ENCODE measurements at places on chromosomes 2 and 18.

DNA sequence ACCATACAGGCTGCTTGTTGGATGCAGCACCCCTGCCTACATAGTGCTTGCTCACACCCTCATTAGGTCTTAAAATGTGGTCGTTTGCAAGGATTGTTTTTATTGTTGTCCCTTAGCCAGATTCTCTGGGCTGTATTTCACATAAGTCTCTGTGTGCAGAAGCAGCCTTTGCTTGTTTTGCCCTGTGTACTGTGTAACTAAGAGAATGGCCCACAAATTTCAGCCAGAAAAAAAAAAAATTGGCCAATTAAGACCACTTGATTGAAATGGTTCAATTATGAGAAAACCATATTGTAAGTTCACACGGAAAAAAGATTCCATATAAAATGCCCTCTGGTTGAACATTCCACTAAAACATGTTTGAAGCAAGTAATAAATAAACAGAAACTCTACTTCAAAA is 377.1 kb upstream of the SOX11 start:
- no peak for DNase-seq

DNA sequence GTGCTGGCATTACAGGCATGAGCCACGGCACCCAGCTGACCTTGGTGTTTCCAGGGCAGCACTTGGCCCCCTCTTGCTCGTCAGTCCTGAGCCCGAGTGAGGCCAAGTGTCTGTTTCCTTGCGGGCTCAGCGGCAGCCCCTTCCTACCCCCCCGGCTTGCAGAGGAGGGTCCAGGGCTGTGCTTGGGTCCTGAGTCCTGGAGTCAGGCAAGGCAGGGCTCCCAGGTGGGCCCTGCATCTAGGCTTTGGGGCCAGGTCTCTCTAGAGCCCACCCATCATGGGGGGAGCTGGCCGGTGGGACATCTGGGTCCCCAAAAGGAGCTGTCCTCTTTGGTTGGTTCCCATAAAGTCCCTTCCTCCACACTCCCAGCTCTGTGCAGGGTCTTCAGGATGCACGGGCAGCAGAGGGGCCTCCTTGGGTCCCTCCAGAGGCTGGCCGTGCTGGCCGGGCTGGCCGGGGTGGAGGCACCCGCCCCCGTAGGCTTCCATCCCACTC is 63.7 kb upstream of the HPCAL1 start:
- no peak for DNase-seq

DNA sequence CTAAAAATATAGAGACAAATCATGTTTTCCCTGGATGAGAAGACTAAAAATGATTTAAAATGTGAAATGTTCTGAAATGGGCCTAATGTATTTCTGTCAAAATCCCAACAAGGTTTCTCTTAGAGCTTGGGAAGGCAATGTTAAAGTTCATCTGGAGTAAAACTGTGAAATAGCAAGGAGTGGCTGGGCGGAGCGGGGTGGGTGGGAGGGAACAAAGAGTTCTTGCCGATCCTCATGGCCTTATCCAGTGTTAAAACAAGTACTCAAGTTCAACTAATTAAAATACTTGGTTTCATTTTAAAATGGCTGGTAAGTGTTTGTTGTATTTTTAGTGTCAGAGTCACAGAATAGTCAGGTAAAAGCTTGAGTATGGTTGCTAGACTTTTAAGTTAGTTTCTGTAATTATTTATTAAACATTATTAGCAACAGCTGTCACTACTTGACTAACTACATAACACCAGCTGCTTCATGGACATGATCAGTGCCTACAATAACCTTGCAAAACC is 87.3 kb downstream of the RTN4 start:
- no peak for DNase-seq

DNA sequence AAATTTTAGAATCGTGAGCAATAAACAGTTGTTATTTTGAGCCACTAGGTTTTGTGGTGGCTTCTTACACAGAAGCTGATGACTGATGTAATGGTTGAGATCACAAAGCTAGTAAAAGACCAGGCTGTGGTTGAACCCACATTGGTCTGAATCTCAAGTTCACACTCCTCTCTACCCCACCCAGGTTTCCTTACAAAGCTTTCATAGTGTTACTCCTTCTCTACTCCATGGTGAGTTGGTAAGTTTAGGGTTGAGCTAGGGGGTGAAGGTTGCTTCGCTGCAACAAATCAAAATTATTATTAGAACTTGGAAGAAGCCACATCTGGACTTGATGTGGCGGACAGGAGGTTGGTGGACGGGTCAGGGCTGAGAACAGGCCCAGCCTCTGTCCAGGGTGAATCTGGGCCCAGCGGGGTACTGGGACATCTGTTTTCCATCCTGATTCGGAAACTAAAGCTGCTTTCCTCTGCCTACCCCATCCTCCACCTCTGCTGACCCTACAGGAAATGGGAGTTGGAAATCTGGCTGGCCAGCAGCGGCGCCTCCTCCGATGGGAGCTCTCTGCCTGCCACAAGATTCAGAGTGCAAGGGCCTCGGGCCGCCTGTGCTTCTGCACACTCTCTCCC is 86.3 kb downstream of the ZFP36L2 start:
- no peak for DNase-seq

DNA sequence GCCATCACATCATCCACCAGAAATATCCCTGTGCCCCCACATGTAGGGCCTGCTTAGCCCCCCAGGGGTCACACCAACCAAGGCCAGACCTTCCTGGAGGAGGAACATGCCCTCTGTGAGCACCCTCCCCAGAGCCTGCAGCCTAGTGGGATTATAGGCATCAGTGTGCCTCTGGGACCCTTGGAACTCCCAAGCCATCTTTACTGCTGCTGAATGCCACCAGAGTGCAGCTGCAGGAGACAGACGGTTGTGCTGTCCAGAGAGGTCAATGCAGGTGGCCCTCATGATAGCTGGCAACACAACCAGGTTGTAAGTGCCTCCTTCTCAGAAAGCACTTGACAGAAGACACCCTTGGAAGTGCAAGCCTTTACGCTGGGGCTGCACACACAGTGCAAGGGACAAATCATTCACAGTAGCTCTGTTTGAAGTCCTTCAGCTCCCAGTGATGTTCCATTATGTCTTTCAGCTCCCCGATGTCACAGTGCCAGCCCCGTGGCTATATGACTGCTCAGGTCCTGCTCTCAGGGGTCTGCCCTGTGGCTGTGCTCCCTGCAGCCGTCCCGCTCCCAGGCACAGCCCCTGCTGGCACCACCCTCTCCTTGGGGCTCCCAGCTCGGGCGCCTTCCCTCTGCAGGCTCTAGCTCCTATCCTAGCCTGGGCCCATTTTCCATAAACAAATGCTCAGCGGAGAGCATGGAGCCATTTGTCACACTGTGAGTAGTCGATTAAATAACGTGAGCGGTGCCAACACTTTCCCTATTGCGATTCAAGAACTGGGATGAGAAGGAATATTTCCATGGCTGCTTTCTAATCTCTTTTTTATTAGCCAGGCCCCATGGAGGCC is 65.1 kb downstream of the EDAR start:
- no peak for DNase-seq

DNA sequence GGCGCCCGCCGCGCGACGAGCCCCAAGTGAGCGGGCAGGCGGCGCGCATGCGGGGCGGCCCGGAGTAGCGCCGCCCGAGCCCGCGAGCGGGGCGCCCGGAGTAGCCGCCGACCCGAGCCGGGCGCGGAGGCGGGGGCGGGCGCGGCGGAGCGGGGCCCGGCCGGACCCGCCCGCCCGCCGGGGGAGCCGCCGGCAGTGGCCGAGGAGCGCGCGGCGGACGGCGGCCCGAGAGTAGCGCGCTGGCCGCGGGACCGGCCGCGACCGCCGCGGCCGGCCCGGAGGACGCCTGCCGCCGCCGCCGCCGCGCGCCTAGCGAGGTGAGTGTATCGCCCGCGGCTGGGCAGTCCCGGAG is at the start of gene GALNT1:
GALNT1 (plus strand) TSS at position 195 of the 352 bp plus-strand sequence. CDS start 72,923 bp downstream, outside the sequence.
- no peak for DNase-seq

DNA sequence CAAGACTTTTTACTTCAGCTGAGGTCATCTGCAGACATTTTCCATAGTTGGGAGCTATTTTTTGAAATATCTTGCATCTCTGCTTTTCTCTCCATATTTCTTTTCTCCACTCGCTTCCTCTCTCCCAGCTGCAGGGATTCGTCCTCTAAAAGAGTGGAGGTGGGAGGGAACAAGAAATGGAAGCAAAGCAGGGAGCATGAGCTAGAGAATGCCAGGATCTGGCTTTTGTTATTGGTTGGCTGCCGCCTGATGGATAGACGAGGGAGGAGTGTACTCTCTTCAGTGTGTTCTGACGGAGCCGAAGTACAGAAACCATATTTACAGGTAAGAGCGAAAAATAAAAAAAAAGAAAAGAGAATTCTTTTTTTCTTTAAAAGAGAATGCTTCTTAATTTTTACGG is at the start of gene CSRNP3:
CSRNP3 (plus strand) TSS at position 282 of the 400 bp plus-strand sequence. CDS start 125,368 bp downstream, outside the sequence.
- DNase-seq: peak; percentile 81

- no peak for DNase-seq
These were observed 157.5 kb upstream of the TACR1 start for GRCh38 chr2:75356865-75357264.

- no peak for DNase-seq
These were observed 65.1 kb upstream of the COL3A1 start for GRCh38 chr2:188909036-188909435.

- no peak for DNase-seq
These were observed 92.4 kb downstream of the NCK2 start for GRCh38 chr2:105836840-105837692.

DNA sequence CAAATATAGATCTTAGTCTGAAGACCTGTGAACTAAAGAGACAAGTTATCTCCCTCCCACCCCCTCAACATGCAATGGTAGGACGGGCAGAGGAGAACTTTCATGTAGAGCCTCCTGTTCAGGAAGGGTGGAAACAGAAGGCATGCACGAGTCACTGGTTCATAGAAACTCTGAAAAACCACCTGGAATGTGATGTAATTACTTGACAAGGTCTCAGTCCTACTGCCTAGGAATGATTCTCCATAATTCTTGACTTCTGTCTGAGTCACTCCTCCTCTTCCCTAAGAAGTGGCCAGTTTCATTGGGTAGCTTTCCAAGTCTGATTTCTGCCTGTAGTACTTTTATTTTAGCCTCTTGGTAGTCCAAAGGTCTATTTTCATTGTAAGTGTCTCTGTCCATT is 277.3 kb downstream of the PTPRM start:
- DNase-seq: no peak

DNA sequence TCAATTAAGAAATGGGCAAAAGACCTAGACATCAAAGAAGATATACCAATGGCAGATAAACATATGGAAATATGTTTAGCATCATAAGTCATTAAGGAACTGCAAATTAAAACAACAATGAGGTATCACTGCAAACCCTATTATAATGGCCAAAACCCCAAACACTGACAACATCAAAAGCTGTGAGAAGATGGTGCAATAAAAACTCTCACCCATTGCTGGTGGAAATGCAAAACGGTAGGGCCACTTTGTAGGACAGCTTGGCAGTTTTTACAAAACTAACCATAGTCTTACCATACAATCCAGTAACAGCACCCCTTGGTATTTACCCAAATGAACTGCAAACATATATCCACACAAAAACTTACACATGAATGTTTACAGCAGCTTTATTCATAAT is 213.1 kb downstream of the UBE2E3 start:
- DNase-seq: no peak

GRCh38 chr2:111071600-111072171 is 49.0 kb upstream of the BCL2L11 start:
- DNase-seq: peak; percentile 49

- peak; percentile 42 for DNase-seq
These were observed 36.4 kb upstream of the FOSL2 start for GRCh38 chr2:28356095-28356911.

DNA sequence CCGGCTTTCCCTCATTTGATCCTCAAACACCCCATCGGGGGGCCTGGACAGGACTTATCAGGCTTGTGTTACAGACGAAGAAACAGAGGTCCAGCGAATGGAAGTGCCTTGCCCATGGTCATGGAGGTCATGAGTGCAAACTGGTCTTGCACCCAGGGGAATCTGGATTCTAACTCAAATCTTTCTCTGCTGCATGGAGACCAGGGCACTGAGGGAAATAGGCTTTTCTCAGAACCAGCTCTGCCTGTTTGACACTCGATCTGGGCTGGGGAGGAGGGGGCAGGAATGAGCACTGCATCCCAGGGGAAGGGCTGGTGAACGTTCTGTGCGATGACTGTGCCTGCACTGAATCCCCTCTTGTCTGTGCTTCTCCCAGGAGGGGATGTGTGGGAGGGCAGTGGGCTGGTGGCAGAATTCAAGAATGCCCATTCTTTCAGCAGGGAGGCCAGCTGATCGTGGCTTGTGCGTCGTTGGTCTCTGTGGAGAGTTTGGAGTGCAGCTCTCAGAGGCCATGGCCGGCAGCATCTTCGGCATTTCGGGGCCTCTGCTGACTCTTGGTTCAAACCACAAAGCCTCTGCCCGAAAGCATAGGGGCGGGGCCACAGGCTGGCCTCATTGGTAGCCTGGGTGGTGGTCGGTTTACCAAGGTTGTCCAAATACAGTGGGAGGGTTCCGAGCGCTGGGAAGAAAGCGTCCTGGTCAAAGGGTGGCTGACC is 171.6 kb downstream of the DDX1 start:
- no peak for DNase-seq

GRCh38 chr18:46163091-46163490 is 58.9 kb downstream of the HAUS1 start:
- DNase-seq: no peak

GRCh38 chr2:68196120-68196716 is 38.5 kb downstream of the PNO1 start:
- DNase-seq: no peak

GRCh38 chr18:41655074-41655473 is 300.0 kb upstream of the PIK3C3 start:
- DNase-seq: no peak

- DNase-seq: no peak
These were observed 32.3 kb downstream of the SCTR start for GRCh38 chr2:119491776-119492525.

GRCh38 chr2:55718165-55719008 is 24.7 kb upstream of the PNPT1 start:
- peak; percentile 67 for DNase-seq
